ENCODE measurements at places on chromosomes 16 and 17.

DNA sequence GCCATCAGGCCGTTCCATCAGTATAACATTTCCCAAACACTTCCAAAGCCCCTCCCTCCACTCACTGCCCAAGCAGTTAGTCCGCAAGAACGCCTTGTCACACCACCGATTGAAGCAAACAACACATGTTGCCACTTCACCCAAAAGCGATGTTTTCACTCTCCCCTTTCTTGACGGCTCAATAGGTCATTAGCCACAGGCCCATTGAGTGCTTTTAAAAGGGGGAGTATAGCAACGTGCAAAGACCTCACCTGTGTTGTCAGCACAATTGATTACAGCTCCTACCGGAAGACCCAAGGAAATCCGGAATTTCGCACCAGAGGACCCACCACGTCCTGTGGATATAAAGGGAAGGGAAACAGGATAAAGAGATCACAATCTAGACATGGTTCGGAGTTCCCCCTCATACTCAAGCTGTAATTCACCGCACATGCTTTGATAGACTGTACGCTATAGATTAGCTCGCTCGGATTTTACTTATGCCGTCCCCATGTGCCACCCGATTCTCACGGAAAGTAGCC lies 690 bp downstream of the RPL23 start:
- no peak for DNase-seq

GRCh38 chr17:13024016-13024415 lies 6.2 kb upstream of the ELAC2 start:
- DNase-seq: no peak

DNA sequence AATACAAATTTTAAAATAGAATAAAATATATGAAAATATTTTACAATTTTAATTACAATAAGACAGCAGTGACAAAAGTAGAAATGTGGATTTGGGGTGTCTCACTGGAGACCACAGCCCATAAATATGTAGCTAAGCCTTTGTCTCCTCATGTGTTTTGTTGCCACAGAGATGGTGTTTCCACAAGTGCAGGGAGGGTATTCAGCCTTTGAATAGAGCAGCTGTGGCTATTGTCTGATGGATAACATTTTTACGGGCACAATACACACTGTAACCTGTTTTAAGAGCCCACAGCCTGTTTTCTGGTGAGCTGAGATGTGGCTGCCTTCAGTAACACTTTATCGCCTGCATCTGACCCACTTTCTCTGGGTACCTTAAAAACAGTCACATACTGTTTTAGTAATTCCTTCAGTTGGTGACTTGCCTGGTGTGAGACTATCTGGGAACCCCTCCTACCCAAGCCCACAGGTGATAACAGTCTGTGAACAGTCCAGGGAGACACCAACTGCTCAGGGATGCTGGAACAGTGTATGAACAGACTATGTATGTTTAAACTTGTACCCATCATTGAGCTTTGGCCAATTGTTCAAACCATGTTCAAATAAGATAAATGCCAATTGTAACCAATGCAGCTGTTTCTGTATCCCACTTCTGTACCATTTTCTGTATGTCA lies 7.8 kb upstream of the AHSP start:
- no peak for DNase-seq

- DNase-seq: no peak
These were observed 97.3 kb downstream of the ANKRD11 start for GRCh38 chr16:89392881-89393737.

GRCh38 chr17:40720899-40721298 lies 17.3 kb upstream of the KRT24 start:
- no peak for DNase-seq

GRCh38 chr17:19371259-19372010 lies 6.9 kb upstream of the MAPK7 start:
- DNase-seq: no peak

DNA sequence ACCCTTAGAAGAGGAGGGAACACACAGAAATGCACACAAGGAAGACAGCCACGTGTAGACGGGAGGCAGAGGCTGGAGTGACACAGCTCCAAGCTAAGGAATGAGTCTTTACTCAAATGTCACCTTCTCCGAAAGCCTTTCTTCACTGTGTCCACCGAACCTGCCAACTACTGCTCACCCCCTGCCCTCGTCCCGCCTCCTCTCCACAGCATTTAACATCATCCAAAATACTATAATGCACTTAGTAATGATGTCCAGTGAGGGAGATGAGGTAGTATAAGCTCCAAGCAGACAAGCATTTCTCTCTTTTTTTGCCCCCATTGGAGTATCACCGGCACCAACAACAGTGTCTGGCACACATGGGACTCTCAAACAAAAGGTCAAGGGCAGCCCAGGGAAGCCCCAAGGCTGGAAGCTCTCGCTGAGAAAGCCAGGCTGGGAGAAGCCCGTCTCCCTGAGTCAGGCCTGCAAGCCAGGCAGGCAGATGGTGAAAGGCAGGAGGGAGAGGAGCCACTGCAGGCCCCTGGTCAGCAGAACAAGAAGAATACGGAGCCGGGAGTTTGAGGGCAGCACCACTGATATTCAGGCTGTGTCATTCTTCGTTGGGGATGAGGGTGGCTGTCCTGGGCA lies 25.9 kb downstream of the ZFHX3 start:
- no peak for DNase-seq

GRCh38 chr16:86261379-86261778 lies 248.9 kb upstream of the FOXF1 start:
- DNase-seq: no peak

DNA sequence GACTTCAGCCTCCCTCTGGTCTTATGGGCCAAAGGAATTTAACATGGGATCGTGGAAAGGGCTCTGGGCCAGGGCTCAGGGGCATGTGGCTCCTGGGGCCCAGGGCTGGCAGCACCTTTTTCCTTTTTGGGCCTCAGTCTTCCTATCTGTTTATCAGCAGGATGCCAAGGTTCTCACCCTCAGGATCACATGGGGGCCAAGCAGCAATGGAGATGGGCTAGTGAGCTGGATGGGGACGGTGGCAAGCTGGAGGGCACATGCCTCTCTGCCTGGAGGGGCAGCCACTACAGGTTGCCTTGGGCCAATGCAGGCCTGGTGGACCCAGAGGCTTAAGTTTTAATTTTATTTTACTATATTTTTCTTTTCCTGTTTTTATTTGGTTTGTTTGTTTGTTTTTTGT lies 95.4 kb downstream of the CYLD start:
- DNase-seq: no peak

GRCh38 chr16:11980136-11980844 lies 3.8 kb downstream of the SNX29 start:
- no peak for DNase-seq

DNA sequence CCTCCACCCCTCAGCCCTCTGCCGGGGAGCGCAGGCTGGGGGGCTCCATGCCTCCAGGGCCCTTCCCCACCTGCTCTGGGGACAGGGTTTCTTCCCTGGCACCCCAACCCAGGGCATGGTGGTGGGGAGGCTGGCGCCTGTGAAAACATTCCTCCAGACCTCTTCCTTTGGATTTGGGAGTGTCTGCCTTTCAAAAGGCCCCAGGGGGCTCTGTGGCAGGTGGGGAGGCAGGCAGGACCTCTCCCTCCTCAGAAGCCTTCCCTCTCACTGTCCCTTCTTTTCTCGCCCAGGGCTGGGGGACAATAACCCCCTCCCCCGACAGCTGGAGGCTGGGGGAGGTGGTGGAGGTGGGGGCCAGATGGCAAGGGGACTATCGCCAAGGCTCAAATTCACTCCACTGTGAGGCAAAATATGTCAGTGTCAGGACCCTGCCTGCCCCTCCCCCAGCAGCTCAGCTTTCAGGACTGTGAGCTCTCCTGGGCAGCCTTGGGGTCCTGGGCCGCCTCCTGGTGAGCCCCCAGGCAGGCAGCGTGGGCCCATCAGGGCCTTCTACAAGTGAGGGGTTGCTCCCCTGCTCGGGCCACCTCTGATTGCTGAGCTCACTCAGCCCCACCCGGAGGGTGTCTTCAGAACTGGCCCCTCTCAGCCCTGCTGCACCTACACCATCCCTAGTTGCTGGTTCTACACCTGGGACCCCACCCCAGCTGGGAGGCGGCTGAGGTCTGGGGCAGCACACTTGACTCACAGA lies 1.8 kb downstream of the CDH15 start:
- DNase-seq: no peak

DNA sequence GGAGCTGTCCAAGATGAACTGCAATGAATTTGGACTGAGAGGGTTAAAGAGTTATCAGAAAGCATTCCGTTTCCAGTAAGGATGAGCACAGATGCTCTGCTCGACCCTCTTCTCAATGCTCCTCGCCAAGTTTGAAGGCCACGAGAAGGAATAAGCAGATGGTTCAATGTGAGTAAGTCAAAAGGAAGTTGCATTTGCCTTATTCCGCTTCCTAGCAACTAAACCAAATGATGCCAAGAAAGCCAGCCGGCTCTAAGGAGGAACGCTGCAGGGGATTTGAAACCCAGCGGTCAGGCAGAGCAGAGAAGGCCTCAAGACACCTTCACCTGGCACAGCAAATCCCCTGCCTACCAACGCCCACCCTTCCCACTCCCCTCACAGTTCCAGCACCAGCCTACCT lies 52.1 kb upstream of the CNEP1R1 start:
- no peak for DNase-seq

DNA sequence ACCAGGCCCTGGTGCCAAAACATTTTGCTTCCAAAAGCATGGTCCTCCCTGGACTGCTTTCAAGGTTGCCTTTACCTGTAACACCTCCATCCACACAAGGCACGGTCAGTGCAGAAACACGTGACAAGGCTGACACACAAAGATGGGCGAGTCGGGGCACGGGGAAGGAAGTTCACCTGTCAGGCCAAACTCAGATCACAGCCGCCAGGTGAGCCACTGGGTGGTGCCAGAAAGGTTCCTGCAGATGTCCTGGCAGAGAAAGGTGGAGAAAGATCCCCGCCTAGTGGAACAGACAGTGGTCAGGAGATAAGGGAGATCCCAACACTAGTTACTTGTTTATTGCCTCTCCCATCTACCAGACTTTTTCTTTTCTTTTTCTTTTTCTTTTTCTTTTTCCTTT lies 155.3 kb downstream of the AIPL1 start:
- DNase-seq: no peak

- DNase-seq: no peak
These were observed 35.7 kb downstream of the MYH13 start for GRCh38 chr17:10337136-10337535.

DNA sequence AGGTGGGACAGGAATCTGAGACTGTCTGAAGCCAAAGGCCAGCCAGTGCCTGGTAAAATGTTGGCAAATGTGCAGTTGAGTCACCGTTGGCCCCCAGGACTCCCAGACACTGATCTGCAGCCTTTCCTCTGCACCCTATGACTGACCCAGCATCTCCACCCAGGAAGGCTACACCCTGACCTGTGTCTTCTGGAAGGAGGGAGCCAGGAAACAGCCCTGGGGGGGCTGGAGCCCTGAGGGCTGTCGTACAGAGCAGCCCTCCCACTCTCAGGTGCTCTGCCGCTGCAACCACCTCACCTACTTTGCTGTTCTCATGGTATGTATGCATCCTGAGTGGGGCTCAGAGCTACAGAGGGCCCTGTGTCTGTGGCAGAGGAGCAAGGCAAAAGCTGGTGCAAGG lies 24.0 kb downstream of the ADGRG5 start:
- DNase-seq: no peak

- DNase-seq: no peak
These were observed 6.5 kb upstream of the ATXN7L3 start for GRCh38 chr17:44205962-44206824.

GRCh38 chr17:740240-741017 lies 8.0 kb downstream of the TLCD3A start:
- DNase-seq: no peak

DNA sequence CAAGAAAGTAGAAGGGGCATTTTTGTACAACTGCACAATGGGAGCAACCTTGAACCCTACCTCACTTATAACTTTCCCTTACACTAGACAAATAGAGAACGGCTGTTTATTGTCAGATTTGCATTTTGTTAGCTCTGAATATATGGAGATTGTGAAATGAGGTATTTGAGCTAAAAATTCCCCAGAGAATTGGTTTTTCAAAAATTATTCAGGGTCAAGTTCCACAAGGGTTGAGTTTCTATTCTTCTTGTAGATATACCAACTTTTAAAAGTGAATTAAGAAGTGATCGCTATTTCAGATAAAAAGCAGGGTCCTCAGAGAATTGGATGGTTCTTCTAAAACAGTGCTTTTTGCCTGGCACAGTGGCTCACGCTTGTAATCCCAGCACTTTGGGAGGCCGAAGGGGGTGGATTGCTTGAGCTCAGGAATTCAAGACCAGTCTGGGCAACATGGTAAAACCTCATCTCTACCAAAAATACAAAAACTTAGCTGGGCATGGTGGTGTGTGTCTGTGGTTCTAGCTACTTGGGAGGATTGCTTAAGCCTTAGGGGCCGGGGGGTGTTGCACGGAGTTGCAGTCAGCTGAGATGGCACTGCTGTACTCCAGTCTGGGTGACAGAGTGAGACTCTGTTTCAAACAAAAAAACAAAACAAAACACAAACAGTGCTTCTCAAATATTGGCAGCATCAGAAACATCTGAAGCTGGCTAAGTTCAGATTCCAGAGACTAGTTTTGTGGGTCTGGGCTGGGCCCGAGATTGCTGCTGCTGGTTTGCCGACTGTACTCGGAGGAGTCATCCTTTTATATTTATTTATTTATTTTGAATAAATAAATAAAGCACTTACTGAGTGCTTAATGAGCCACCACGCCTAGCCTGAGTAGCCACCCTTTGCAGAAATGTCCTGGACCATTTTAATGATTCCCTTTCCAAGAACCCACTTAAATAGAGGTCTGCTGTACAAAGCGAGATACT lies 50.9 kb downstream of the PECAM1 start:
- no peak for DNase-seq

DNA sequence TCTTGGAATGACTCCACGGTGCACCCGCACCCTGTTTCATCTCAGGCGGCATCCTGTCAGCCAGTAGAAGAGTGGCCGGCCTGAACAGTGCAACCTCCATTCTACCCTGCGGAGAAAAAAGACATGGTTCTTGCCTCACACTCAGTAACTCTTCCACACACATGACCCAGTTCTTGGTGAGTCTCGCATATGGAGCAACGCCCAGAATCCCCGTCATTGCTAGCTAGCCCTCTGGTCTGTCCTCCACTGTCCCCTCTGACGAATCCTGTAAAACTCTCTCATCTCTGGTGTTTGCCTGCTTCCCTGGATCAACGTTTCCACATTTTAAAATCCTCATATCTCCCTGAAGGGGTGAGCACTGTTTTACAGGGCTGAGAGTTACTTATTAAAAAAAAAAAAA lies 4.2 kb upstream of the RDM1 start:
- DNase-seq: no peak

DNA sequence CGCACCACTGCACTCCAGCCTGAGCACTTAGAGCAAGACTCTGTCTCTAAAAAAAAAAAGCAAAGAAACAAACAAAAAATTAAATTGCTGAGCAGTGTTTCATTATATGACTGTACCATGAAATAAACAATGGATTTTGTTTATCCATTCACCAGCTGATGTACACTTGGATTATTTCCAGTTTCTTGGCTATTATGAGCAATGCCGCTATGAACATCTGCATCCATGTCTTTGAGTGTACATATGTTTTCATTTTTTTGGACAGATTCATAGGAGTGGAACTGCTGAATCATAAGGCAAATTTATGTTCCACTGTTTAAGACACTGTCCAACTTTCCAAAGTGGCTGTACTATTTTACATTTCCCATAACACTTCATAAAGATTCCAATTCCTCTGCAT lies 8.0 kb downstream of the RNF157 start:
- no peak for DNase-seq

Measured in substantia nigra (tissue), 51 donors.